Effector memory CD4-positive, alpha-beta T cell (primary cell): ENCODE measurements at places on chromosomes 3 and 15.

DNA sequence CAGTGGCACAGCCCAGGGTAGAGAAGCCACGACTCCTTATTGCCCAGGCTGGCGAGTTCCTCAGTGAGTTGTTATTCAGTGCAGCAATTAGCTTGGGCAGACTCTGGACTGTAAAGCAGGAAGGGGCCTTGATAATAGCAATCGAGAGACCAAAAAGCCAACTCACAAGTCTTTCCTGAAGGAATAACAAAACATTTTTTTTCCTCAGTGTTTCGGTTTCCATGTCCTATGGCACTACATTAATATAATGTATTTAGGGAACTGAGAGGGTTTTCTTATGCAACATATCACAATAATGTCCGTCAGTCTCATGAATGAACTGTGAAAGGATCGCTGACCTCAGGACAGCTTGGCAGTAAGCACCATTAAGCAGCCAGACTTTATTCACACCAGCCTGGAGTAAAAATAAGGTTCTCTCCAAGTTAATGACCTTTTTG lies 248.9 kb upstream of the TBL1XR1 start:
- DNase-seq, result no peak

DNA sequence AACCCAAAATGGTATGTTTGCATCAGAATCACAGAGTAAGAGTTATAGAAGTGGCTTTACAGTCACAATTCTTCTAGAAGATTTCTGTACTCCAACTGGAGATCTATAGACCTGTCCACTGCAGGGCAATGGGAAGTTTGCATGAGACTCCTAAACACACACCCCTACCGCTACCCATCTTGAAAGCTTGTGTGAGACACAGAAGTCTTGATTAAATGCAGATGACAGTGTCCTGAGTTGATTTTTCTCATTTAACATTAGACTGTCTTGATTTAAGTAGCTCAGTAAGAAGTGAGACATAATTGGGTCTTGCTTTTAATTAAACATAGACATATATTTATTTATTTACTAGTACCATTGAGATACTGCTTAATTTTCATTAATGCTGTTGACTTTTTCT lies 54.4 kb downstream of the CD47 start:
- DNase-seq, result no peak

- no peak for DNase-seq
These were observed 145.4 kb upstream of the PROK2 start for GRCh38 chr3:71930056-71930991.

- DNase-seq, result no peak
These were observed 326.9 kb upstream of the CTNNB1 start for GRCh38 chr3:40872258-40872920.

DNA sequence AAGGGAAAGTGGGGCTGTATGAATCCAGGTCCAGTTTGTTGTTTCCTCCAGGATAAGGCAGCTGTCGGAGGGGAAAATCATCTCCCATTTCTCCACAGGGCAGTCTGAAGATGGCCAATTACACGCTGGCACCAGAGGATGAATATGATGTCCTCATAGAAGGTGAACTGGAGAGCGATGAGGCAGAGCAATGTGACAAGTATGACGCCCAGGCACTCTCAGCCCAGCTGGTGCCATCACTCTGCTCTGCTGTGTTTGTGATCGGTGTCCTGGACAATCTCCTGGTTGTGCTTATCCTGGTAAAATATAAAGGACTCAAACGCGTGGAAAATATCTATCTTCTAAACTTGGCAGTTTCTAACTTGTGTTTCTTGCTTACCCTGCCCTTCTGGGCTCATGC lies 911 bp downstream of the CCRL2 start:
- DNase-seq, result no peak

DNA sequence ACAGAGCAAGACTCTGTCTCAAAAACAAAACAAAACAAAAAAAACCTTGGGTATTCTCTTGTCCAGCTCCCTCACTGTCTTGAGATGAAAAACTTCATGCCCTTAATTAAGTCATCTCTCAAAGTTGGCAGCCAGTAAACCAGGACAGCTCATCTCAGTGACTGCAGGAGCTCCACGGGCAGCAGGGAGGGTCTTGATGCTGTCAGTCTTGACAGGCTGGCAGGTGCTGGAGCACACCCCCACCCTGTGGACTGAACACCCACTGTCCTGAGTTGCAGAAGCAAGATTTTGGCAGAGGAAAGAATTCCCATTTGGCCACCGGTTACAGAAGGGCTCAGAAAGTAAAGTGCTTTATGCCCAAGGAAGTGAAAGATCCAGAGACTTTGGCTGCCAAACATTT lies 8.0 kb downstream of the DNAJA4 start:
- no peak for DNase-seq

DNA sequence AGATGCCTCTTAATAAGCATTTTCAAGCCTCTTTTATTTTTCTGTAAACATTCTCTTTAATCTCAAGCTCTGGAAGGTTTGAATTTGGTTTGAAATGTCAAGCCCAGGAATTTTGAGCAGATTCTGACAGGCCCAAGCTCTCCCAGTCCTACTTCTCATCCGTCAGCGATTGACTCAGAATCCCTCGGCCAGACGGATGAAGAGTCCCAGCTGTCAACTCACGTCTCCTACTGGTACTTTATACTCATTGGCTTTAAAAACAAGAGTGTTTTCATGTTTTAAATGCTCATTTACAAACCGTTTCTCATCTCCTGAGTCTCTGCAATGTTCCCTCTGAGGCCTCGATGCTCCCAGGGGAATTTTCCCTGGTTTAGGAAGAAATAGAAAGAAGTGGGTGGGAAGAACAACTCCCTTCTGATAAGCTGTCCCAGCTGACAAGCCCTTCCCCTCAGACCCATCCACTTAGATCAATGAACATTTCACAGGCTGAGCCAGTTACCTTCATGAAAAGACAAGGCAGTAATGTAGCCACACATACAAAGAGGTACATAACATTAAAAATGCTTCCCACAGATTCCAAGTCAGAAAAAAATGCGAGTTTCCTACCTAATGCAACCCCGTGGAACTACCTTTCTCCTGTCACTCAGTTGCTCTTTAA lies 478.2 kb upstream of the DPH6 start:
- no peak for DNase-seq

- no peak for DNase-seq
These were observed 1.0 kb downstream of the ZNF589 start for GRCh38 chr3:48241796-48242455.

GRCh38 chr3:64766440-64766839 lies 78.6 kb upstream of the ADAMTS9 start:
- no peak for DNase-seq

DNA sequence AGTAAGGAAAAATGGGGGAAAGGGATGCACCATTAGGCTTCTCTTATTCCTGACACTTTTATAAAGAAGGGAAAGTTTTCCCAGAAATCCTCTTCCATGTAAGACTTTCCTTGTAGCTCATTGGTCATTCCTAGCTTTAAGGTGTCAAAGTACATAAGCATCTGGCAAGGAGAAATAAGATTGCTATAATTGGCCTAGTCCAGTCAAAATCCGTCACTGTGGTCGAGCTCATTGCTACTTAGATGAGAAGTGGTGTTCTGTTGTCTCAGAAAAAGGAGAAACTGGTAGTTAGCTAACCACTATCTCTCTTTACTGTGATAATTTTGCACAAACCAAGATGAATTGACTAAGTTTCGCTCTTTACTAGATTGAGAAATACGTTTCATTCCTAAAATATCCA lies 370.1 kb downstream of the CNTN4 start:
- no peak for DNase-seq

- DNase-seq, result no peak
These were observed 700.5 kb upstream of the ZNF385D start for GRCh38 chr3:22451501-22451900.

DNA sequence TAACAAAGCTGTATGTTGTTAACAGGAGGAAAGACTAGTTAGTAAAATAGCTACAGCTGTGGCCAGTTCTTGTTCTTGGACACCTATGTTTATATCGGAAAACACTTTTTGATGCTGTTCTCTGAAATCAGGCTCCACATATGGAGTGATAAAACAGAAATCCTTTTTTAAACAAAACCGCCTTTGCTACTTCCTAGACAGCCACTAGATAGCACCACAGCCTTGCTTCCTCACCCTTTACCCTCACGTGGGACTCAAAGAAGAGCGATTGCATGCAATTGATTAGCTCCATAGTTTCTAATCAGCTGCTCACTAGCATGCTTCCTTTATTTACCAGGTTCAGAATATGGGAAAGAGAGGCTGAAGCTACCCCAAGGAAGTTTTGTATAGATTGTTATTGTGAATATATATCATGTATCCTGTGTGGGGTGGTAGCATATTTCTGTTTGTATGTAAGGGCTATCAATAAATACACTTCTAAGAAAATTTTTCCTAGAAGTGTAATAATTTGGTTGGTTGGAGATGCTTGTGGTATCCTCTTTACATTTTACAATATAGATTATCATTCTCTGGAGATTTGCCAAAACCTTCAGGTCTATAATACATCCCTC lies 4.3 kb upstream of the MTFMT start:
- DNase-seq, result no peak

DNA sequence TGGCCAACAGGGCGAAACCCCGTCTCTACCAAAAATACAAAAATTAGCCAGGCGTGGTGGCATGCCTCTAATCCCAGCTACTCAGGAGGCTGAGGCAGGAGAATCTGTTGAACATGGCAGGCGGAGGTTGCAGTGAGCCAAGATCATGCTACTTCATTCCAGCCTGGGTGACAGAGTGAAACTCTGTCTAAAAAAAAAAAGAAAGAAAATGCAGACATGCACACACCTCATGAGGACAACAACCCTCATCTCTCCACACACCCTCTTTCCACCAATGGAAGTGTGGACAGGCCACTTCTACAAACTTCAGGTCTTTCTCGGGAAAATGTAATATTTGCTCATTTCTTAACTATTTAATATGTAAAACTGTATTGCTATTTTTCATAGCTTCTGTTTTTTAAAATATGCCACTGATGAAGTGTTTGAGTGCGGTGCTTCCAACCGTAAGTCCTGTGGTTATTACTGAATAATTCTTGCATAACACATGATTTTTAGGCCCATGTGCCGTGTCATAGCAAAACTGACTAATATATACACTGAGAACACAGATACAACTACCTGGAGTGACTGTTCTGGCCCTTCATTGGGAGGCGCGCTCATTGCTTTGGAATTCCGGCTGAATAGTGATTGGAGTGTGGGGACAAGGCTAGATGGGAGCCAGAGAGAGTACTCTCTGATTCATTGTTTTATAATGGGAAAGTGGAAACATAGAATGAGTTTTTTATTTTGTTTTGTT lies 23.1 kb downstream of the LRRC31 start:
- no peak for DNase-seq

DNA sequence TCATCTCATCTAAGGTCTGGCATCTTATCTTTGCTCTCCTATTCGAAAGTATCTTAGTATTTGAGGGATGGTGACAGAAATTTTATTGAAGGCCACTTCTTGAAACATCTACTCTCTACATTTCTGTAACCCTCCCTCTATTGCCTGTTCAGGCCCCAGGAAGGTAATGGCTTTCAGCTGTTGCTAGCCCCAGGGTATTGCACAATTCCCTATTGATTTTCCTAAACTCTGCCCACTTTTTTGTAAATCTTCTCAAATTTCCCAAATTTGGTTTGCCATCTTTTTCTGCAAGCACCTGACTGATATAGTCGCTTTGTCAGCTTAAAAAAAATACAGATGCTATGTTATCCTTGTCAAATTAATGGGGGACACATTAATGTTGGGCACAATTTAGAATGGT lies 242.1 kb downstream of the RAP2B start:
- no peak for DNase-seq

DNA sequence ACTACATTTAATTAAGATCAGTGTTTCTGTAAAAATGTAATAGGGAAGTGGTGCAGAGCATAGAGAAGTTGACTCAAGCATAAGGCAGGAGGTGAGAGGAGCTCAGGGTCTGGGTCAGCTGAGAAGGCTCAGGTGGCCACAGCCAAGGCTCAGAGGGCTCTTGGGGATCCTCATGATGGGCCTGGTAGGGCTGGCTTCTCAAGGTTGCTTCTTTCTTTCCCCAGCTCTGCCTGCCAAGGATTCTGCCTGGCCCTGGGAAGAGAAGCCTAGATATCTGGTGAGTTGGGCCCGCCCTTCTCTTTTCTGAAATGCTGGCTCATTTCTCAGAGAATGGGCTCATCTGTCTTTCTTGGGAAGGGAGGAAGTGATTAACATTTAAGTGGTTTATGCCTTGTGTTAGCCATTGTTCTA lies 6.5 kb downstream of the ZNF589 start:
- DNase-seq, result no peak

GRCh38 chr3:54528668-54529067 lies 399.2 kb downstream of the LRTM1 start:
- no peak for DNase-seq

DNA sequence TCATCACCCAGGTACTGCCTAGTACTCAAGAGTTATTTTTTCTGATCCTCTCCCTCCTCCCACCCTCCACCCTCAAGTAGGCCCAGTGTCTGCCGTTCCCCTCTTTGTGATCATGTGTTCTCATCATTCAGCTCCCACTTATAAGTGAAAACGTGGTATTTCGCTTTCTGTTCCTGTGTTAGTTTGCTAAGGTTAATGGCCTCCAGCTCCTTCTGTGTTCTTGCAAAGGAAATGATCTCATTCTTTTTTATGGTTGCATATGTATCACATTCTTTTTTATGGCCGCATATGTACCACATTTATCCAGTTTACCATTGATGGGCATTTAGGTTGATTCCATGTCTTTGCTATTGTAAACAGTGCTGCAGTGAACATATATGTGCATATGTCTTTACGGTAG lies 8.2 kb upstream of the GANC start:
- no peak for DNase-seq

- DNase-seq, result no peak
These were observed 47.9 kb downstream of the YEATS2 start for GRCh38 chr3:183745300-183746098.

GRCh38 chr3:97968376-97968775 lies 3.9 kb downstream of the RIOX2 start:
- DNase-seq, result no peak

DNA sequence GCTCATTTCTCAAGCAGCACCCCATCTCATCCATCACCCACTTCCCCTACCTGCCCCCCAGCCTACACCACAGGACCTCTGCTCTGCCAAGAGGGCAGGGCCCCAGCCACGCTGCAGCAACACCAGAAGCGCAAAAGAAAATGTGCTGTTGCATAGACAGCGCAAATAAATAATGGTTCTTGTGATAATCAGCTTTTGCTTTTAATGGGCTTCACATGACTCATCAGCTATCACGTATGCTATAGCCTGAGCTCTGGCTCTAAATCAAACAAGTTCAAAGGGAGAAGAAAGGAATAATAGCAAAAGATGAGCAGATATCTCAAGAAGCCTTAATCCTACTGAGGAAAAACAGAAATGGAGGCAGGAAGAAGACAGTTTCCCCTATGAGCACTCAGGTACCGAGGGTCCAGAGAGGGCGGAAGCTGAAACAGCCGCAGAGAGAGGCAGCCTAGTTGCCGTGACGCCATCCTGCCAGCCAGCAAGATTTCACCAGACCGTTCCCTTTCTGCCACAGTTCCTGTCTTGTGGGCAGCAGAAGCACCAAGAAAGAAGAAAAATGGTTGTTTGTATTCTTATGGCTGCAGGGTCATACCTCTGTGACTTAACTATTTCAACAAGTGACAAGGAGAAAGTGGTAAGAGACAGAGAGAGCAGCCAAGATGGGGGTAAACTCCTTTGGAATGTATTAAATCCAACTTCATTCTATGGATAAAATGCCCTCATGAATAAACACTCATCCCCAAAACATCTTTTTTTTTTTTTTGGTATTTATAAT lies 22.0 kb downstream of the RAB27A start:
- peak; percentile 65 for DNase-seq
